ENCODE measurements at places on chromosomes 6 and 20.

GRCh38 chr6:151494936-151495320 lies 1.1 kb downstream of the CCDC170 start:
- DNase-seq = no peak

- DNase-seq = no peak
Measured at GRCh38 chr6:50927800-50928199, 109.1 kb downstream of the TFAP2B start.

DNA sequence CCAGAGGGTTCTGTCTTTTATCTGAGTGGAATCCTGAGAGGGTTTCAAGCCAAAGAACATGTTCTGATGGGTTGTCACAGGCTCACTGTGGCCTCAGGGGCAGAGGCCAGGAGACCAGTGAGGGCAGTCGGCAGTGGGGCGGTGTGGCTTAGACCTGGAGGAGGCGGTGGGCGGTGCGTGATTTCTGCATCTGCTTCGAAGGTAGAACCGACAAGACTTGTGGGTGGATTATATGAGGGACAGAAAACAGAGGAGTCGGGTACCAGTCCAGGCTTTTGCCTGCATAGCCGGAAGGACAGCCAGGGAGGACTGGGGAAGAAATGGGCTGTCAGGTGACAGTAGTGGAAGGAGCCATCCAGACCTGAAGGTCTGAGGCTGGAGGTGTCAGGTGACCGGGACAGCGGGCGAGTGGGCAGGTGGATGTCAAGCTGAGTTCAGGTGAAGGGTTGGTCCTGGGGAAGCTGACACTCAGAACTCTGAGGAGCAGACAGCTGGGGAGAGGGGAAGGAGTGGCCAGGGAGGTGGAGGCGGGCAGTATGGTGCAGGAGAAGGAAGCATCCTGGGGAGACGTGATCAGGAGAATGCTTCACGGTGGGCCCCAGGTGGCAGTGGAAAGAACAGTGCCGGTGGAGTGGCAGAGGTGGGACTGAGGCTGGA lies 3.1 kb downstream of the CTSZ start:
- no peak for DNase-seq

GRCh38 chr6:44356487-44356886 lies 14.0 kb downstream of the SPATS1 start:
- DNase-seq = no peak

DNA sequence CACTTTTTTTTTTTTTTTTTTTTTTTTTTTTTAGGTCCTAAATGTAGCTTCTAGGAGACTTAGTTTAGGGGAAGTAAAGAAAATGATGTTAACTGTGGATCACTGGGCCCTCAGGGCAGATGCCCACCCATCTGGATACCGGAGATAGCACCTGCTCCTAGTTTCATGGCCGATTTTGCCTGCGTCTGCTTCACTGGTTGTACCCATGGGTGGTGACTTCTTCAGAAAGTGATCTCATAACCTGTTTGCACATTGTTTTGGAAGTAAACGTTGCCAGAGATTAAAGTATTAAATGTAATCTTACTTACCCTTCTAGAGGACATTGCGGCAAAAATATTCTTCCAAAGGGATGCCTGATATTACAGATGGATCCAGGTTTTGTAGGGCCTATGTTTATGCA lies 79.8 kb upstream of the SGK1 start:
- DNase-seq = no peak

- DNase-seq = no peak
Measured at GRCh38 chr6:53049415-53049814, 15.8 kb upstream of the FBXO9 start.

DNA sequence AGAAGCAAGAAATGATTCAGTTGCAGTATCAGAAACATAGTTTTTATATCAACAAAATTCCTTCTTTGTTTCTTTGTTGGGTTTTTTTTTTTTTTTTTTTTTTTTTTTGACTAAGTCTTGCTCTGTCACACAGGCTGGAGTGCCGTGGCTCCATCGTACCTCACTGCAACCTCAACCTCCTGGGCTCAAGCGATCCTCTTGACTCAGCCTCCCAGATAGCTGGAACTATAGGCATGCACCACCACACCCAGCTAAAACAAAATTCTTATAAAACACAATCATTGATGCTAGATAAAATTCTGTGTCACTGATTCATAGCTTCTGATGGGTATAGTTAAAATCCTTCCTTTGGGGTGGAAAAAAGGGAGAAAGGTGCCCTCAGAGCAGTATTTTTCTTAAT lies 110.3 kb upstream of the TNFAIP3 start:
- no peak for DNase-seq

- no peak for DNase-seq
Measured at GRCh38 chr20:24676978-24677370, 207.5 kb downstream of the SYNDIG1 start.

GRCh38 chr6:85997206-85997605 lies 354.5 kb upstream of the SYNCRIP start:
- DNase-seq = no peak

GRCh38 chr20:46683668-46683938 lies 5.6 kb downstream of the TP53RK start:
- no peak for DNase-seq

- no peak for DNase-seq
Measured at GRCh38 chr6:27144740-27145079, 102.8 kb upstream of the PRSS16 start.

GRCh38 chr6:167572841-167573271 lies 248.0 kb downstream of the TTLL2 start:
- no peak for DNase-seq

DNA sequence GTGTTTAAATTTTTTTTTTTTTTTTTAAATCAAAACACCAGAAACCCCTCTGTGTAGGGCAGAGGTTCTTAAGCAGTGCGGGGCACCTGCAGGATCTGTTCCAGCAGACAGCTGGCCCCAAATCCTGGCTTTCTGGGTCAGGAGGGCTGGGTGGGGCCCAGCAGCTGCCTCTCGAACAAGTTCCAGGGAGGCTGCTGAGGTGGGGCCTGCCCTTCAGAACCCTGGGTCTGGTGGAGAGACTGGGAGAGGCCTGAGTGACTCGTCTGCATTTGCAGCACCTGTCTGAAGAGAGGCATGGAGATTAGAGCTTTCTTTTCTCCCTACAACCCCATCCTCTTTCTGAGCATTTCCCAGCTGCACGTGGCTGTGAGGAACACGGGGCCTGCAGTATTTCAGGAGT lies 8.4 kb downstream of the PSMG4 start:
- no peak for DNase-seq

DNA sequence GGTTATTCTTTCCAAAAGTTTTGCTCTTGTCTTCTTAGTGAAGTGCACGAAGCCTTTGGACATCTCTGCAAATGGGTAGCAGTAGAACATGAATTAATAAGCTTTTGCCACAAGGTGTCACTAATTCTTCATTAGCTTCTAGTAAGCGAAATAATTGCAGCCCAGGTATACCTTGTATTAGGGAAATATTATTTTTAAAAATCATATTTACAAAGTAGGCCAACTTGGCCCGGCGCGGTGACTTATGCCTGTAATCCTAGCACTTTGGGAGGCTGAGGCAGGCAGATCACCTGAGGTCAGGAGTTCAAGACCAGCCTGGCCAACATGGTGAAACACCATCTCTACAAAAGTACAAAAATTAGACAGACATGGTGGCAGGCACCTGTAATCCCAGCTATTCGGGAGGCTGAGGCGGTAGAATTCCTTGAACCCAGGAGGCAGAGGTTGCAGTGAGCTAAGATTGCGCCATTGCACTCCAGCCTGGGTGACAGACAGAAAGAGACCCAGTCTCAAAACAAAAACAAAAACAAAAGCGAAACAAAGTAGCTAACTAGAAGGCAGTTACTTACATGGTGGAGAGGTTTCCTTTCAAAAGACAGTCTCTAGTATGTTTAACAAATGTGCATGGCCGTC lies 8.8 kb upstream of the RSPH3 start:
- peak; percentile 27 for DNase-seq

GRCh38 chr6:30896541-30896940 lies 11.5 kb upstream of the GTF2H4 start:
- no peak for DNase-seq

GRCh38 chr6:148973538-148974208 lies 226.8 kb downstream of the UST start:
- peak; percentile 48 for DNase-seq

DNA sequence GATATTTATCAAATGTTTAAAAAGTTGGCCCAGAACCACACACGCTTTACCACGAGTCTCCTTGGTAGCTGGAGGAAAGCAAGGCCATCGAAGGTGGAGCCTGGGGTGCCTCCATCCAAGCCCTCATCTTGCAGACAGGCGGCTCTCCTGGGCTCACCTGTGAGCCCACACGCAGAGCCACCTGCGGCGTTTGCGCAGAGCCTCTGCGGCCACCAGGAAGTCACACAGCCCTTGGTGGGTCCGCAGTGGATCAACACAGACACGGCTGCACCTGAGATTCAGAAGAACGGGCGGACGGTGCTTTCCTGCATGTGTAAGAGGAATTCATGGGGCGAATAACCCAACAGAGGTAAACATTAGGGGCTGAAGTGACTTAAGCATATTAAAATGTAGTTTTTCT lies 24.5 kb upstream of the SMOC2 start:
- DNase-seq = no peak

DNA sequence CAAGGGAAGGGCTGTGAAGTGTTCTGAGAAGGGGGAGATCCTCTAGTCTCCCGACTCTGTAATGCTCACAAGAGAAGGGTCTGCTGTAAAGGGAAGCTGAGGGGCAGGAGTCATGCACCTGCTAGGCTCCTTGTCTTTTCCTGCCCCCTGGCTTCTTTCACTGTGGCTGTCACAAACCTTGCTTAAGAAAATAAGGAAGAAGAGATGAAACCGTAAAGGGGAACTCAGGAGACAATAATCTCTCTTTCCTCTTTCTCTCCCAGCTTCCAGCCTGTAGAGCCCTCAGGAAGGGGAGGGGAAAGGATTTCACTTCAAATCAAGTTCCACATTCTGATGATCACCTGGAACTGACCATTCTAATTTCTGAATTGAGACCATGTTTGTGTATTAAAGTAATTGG lies 26.3 kb downstream of the SLC13A3 start:
- DNase-seq = no peak

- no peak for DNase-seq
Measured at GRCh38 chr20:8849990-8850389, 218.9 kb upstream of the PLCB4 start.

- no peak for DNase-seq
Measured at GRCh38 chr6:73728548-73729205, 32.7 kb downstream of the CD109 start.

DNA sequence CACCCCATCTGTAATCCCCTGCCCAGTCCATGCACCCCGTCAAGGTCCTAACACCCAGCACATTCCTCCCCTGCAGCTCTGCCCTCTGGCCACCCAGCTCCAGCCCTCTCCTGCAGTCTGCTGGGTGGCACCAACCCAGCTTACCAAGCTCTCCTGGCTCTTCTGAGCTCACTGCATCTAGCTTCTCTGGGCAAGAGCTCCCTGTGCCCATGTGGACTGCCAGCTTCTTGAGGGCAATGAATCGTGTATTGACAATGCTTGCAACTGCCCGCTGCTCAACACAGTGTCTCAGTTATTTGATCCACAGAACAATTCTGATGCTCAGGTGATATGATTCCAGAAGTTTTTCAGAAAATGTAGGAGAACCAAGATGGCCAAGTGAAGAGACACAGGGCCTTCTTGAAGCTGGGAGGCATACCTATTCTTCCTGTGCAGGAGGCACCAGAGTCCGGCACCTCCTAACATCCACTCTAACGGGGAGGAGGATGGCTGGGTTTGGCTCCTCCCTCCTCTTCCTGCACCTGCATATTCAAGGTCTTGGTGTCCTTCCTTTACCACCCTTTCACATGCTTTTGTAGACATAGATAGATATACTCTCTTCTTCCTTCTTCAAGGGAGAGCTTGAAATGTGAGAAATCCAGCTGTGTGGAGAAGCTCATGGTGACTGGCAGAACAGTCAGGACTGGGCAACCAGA lies 85.6 kb downstream of the TRERF1 start:
- no peak for DNase-seq

GRCh38 chr6:4320860-4321259 lies 185.5 kb upstream of the ECI2 start:
- DNase-seq = peak; percentile 98

- peak; percentile 11 for DNase-seq
Measured at GRCh38 chr6:90131614-90132423, 164.8 kb downstream of the BACH2 start.

GRCh38 chr6:44020148-44020547 lies 107.1 kb downstream of the MRPL14 start:
- no peak for DNase-seq

- DNase-seq = peak; percentile 41
Measured at GRCh38 chr6:12313992-12314589, 23.9 kb downstream of the EDN1 start.

DNA sequence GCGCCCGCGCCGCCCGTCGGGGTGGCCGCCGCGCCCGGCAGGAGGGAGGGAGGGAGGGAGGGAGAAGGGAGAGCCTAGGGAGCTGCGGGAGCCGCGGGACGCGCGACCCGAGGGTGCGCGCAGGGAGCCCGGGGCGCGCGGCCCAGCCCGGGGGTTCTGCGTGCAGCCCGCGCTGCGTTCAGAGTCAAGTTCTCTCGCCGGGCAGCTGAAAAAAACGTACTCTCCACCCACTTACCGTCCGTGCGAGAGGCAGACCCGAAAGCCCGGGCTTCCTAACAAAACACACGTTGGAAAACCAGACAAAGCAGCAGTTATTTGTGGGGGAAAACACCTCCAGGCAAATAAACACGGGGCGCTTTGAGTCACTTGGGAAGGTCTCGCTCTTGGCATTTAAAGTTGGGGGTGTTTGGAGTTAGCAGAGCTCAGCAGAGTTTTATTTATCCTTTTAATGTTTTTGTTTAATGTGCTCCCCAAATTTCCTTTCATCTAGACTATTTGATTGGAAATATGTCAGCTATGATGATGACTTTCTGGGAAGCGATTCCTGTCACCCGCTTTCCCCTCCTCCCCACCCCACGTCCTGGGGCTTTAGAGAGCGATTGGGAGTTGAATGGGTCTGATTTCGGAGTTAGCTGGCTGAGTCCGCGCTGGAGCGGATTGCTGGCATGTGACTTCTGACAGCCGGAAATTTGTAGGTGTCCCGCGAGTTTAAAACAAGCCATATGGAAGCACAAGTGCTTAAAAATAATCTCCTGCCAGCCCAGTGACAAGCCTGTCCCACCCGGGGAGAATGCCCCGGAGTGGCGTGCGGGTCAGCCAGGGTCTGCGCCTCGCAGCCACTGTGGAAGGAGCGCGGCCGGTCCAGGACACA lies 1.1 kb downstream of the ESR1 start:
- no peak for DNase-seq

GRCh38 chr6:112150363-112150762 lies 63.0 kb downstream of the FAM229B start:
- DNase-seq = peak; percentile 30

GRCh38 chr20:24708411-24709295 lies 239.2 kb downstream of the SYNDIG1 start:
- DNase-seq = no peak

GRCh38 chr6:32692019-32692418 lies 25.6 kb upstream of the HLA-DQB1 start:
- no peak for DNase-seq

Measured in HFFc6 (cell line).